ENCODE measurements at places on chromosomes 16 and 17.

DNA sequence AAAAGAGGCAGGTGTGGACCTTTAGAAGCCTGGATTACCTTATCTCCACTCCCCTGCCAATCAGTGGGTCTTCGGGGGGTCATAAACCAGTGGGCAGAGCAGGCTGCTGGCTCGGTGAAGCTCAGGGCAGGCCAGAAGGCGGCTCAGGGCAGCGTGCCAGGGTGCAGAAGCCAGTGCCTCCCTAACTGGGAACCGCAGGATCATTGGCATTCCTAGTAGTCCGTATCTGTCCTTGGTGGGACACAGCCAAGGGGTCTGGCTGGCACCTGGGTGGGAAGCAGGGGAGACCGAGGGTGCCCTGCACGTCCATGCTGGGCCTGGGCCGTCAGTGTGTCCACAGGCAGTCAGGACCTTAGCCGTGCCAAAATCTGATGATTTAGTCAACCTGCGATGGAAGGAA lies 76.8 kb downstream of the SEC14L1 start:
- no peak for DNase-seq

DNA sequence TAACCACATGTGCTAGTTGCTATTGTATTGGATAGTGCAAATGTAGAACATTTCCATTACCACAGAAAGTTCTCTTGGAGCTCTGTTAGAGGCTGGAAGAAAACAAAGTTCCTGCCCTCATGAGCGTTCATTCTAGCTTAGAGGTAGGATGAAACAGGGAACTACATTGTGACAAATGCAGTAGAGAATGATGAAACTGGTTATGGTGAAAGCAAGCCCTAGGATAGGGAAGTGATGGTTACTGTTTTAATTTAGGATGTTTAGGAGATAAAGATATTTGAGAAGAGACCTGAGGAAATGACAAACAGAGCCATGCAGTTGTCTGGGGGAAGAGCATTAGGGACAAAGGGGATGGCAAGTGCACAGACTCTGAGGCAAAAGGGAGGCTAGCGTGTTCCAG lies 50.7 kb downstream of the AATF start:
- DNase-seq, result no peak

GRCh38 chr16:67537270-67537635 lies 8.6 kb downstream of the RIPOR1 start:
- DNase-seq, result no peak

DNA sequence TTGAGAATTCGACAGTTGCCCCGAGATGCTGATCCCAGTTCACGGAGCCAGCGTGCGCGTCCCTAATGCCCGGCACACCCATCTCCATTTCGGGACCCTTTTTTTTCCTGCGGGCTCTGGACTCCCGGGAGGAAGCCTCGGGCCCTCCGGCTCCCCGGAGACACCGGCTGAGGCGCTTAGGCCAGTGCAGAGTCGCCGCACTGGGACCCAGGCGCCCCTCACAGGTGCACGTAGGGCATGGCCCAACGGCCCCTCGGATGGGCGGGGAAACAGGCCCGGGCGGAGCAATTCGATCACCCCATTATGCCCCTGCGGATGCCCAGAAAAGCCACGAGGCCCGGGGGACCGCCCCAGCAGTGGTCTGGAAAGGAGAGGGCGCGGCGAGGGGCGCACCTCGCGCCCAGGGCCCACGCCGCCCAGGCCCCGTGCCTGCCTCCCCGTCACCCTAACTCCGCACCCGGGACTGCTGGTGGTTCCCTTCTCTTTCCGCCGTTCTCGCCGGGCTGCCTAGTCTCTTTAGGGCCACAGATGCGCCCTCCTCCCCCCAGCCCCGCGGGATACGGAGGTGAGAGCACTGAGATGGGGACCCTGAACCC lies 18.5 kb upstream of the ZFHX3 start:
- DNase-seq, result no peak

DNA sequence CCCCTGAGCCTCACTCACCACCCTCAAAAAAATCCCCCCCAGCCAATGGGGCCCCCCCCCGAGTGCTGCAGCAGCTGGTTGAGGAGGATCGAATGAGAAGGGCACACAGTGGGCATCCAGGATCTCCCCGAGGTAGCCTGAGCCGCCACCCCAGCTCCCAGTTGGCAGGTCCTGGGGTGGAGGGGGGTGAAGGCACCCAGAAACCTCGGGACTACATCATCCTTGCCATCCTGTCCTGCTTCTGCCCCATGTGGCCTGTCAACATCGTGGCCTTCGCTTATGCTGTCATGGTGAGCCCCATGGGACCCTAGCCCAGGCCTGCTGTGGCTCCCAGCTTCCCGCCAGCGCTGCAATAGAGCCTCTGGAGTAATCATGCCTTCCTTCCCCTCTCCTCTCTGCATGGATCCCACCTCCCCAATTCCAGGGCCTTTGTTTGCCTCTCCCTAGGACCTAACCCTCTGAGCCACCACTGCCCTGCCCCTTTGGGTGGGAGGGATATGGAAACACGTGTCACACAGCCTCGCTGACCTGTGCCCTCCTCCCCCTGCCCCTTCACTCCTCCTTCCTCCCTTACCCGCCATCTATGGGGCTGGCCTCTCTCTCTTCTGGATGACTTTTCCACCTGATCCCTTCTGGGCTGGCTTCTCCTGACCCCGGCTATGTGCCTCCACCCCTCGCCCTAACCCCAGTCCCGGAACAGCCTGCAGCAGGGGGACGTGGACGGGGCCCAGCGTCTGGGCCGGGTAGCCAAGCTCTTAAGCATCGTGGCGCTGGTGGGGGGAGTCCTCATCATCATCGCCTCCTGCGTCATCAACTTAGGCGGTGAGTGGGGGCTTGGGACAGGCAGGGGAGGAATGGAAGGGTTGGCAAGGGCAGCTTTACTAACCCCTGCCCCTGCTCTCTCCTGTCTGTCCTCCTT lies 1.9 kb downstream of the PRRT2 start:
- DNase-seq, result no peak

GRCh38 chr16:27230562-27231001 lies 27.3 kb downstream of the KDM8 start:
- no peak for DNase-seq

DNA sequence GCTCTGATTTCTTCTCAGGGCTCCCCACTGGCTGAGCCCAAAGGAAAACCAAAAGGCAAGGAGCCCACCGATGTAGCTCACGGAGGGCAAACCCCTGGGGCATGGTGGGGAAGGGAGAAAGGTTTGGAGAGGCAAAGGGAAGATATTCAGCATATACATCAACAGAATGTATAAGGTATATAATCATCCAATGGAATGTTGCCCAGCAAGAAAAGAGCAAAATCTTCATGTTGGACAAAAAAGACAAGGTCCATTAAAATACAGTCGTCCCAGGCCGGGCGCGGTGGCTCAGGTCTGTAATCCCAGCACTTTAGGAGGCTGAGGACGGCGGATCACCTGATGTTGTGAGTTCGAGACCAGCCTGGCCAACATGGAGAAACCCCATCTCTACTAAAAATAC lies 1.6 kb downstream of the CPPED1 start:
- DNase-seq, result no peak

DNA sequence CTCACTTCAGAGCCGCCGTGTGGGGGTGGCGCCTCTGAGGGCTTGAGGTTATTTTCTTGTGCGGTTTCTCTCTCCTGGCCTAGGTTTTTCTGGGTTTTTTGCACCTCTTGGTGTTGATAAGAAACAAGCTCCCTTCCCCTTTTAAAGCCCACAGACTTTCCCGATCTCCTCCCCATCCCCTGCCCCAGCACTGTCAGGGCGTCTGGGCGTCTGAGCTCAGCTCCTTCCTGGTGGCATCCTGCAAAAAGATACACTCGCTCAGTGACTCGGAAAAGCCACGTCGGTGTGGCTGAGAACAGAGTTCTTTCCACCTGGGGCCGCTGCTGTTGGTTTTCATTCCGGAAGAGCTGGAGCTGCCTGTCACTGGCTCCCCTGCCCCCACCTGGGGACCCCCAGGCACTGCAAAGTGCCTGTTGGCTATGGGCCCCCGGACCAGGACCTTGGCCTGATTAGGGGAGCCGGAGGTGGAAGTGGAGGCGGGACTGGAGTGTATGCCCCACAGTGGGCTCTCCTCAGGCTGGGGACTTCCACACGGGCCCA lies 14.5 kb downstream of the BAIAP2 start:
- DNase-seq, result no peak

DNA sequence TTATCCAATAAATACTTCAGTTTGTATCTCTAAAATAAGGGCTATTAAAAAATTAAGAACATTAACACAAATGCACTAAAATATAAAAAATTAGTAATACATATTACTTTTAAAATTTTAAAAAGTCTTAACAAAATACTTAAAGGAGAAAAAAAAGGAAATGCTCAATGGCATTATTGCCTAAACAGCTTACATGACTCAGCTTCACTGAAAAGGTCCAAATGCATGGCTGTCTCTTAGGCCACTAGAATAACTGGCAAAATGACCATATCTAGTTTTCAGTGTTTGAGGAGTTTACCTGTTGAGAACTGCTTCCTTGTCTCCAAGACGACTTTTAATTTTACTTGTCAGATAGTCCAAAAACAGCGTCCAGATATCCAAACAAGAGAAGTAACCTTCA lies 66.0 kb downstream of the XPO6 start:
- no peak for DNase-seq

DNA sequence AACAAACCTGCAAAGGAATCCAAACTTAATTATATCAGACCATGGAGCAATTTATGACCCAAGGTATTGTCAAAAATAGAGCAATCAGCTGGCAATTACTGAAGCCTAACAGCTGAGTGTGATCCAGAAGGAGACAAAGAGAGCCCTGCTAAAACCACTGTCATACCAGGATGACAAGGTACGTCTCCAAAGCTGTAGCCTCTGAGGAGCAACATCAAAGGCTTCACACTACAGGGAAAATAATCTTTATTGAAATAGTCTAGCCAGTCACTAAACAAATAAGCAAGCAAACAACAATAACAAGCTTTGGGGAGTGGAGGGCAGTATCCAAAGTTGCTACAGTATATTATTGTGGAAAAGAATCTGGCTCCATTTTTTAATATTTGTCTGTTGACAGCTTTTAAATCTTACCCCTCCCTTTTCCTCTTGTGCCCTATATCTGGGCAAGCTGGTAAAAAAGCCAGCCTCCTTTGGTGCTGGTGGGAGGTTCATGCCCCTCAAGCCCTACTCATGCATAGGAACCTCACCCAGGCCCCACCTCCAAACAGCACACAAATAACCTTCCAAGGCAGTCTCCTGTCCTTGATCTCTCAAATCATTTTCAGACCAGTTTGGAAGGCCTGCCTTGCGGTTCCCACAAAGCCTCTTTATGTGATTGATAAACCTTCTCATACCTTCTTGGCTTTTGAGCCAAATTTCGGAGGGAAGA lies 73.7 kb downstream of the ITFG1 start:
- no peak for DNase-seq

DNA sequence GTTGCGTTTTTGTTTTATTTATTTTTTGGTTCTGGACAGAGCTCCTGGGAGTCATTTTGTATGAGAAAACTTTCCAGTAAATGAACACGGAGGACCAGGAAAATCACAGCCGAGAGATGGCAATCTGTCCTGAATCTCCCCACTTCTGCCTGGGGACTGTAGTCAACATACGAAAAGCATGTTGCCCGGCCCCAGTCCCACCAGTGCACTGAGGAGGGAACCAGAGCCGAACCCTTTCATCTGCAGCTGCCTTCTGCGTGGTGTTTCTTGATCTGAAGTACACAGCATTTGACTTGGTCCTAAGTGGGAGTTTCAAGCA lies 18.9 kb downstream of the SNX11 start:
- DNase-seq, result no peak

- no peak for DNase-seq
Observed at GRCh38 chr16:24035127-24035842, 199.5 kb downstream of the PRKCB start.

DNA sequence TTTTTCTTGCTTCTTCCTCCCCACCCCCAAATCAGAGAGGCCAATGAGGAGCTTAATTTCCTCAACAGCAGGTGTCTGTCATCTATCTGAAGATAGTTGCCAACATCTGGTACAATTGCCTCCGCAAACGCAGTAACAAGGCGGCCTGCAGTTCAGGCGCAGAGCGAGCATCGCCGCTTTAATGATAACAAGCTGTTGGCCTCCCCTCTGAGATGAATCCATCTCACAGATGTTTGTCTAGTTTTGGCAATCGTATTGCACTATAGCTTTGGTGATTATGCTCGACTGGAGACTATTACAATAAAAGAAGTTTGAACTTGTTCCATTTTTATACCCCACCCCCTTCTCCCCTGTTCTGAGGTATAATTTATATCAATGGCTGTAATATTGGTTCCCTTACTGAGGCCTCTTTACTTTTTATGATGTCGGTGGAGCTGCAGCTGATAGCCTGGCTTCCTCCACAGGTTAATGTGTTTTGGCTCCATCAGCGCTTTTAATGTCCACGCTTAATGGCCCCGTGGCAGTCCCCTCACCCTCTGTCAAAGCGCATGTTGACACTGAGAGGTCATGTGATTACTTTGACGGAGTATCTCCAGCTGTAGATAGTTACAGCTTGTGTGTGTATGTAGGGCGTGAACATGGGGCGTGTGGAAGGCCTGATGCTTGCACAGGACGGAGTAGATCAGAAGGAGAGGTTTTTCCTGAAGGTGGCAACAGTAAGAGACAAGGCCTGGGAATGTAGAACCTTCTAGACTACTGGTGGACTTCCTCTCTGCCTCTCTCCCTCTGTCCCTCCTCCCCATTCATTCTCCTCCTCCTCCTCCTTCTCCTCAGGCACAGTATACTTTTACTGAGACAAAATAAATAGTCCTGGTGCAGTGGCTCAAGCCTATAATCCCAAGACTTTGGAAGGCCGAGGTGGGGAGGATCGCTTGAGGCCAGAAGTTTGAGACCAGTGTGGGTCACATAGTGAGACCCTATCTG lies 164.7 kb downstream of the MSI2 start:
- DNase-seq, result no peak

DNA sequence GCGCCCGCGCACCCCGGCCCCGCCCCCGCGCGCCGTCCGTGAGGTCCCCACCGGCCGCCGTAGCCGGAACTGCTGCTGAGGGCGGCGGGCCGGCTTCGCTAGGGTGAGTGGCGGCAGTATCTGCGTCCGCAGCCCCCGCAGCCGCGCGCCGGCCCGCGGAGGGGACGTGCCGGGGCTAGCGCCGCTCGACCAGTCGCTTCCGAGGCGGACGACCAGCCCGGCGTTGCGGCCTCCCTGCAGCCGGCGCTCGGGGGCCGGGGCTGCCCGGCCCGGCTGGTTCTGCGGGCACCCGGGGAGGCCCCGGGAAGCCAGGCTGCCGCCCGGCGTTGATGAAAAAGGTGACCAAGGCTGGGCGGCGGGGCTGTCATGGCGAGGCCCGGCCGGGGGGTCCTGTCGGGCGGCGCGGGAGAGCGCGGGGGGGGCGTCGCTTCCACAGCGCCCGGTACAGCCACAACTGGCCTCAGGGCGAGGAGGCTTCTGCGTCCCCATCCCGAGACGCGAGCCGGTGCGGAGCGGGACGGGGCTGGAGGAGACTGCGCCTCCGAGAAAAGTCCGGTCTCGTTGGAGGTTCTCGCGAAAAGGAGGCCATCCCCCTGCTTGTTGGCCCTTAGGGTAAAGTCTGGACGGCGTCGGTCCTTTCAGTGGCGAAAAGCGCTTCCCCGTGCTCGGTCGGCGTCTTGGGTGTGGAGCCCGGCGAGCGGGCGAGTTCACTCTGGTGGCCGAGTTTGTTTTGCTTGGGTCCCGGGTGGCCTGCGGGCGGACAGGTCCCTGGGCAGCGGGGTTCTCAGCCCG lies at the start of gene CRAMP1:
TSS of gene CRAMP1 (plus strand) at position 41 of the 792 bp plus-strand sequence. CDS start 2,280 bp downstream, outside the sequence.
- DNase-seq, result no peak
